ENCODE measurements at places on chromosomes 6 and 20. TPM values are rescaled to one million over a fixed set of nuclear protein-coding genes. Genes with fewer than 3 reads are reported as not detected.

Gene RWDD1
- 33.6 TPM for total RNA-seq

Gene REM1
- total RNA-seq, result 5.9 TPM

Gene GSTA3
- not detected for total RNA-seq

Gene BANF2
- total RNA-seq, result not detected

DNA sequence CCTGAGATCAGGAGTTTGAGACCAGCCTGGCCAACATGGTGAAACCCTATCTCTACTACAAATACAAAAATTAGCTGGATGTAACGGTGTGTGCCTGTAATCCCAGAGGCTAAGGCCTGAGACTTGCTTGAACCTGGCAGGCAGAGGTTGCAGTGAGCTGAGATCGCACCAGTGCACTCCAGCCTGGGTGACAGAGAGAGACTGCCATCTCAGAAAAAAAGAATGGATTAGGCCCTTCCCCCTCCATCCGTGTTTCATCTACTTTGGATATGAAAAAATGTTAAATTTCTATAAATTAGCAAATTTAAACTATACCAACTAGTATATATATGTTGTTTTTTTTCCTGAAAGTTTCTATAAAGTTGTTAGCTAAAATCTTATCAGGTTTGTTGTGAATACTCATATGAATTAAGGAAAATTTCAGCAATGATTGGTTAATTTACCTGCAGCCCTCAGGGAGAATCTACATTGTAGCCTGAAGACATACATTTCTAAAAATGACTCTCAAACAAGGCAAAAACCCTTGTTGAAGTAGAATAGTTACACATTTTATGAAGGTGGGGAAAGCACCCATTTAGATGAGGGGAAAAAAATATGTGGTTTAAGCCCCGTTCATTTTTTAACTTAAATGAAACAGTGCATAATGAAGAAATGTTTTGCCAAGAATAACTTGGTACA, 120.9 kb downstream of the TIAM2 start:
- H3K36me3 ChIP-seq, result no peaks in the 10 kb centered on the region
- no peaks in the 10 kb centered on the region for H3K4me1 ChIP-seq
- H3K27ac ChIP-seq, result no peak overlapping the region
- no peak for DNase-seq

Data from tibial nerve (tissue), 4 donors.